Stimulated activated CD4-positive, alpha-beta T cell treated with anti-CD3 and anti-CD28 coated beads, Interleukin-1b, Interleukin-23, amount 100 ng/mL, for 1 hour (primary cell): ENCODE measurements at places on chromosomes 5 and 9.

GRCh38 chr5:123278284-123278683, 144.9 kb downstream of the CEP120 start:
- DNase-seq: no peak

- no peak for DNase-seq
Measured at GRCh38 chr9:34513567-34514214, 9.1 kb downstream of the ENHO start.

DNA sequence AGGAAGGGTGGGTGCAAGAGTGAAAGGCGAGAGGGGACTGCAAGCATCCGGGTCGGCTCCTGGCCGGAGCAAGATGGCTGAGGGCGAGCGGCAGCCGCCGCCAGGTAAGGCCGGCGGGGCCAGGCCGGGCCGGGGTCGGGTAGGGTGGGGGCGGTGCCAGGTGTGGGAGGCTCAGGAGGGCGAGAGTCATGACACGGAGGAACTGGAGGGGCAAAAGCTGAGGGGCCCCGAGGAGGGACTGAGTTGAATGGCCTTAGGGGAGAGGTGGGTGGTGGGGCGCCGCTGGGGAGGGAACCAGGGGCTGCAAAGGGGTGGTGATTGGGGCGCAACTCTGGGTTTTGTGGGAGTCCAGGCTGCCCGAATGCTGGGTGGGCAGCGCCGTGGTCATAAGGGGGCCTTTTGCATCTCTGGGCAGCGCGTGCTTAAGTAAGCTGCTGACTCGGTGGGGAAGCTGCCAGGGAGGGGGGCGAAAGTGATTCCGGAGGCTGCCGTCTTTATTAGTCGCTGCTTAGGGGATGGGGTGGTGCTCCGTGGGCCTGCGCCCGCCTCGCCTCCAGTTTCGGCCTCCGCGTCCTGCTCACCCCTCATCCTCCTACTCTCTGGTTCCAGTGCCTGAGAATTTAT, 425 bp downstream of the PTPA start:
- DNase-seq: peak; percentile 12

DNA sequence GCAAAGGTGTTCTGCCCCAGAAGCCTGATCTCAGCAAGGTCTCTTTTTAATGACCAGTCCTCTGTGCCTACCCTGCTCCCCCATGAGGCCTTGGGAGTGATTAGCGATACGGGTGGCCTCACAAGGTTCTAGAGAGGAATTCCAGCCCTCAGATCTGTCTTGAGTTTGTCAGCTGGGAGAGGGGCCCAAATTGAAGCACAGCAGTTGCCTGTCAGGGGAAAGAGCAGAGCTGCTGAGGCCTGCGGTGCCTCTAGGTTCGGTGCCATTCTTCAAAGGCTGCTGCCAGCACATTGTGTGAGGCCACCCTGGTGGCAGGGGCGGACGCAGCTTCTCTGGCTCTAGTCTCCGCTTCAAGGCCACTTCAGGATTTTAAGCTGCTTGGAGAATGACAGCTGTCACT, 85.7 kb upstream of the GRIA1 start:
- no peak for DNase-seq

GRCh38 chr5:62631909-62632580, 53.4 kb downstream of the LRRC70 start:
- DNase-seq: no peak

GRCh38 chr9:18826248-18826647, 206.8 kb downstream of the SAXO1 start:
- no peak for DNase-seq

DNA sequence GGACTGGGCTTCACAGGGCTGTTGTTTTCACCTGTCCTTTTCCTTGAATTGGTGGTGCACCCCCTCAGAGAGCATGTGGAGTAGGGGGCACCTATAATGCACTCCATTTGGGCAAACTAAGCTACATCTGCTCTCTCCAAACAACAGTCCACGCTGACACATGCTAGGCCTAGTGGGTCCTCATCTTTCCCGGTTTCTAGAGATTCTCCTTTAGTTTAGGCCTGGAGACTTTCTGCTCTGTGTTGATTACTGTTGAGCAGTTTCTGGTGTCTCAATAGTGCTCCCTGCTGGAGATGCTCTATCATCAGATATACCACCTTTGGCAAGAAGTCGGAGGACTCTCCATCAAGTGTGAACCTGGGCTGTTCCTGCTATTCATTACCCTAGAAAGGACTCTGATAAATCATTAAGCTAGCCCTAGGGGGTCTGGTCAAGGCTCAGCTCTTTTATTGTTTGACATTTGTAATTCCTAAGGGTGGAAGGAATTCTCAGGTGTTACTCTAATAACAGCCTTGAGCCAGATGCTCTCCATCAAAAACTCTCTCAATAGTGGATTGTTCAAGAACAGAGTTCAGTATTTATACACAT, 64.0 kb upstream of the FYB1 start:
- DNase-seq: no peak

GRCh38 chr9:727767-728166, 113.7 kb upstream of the DMRT1 start:
- no peak for DNase-seq

DNA sequence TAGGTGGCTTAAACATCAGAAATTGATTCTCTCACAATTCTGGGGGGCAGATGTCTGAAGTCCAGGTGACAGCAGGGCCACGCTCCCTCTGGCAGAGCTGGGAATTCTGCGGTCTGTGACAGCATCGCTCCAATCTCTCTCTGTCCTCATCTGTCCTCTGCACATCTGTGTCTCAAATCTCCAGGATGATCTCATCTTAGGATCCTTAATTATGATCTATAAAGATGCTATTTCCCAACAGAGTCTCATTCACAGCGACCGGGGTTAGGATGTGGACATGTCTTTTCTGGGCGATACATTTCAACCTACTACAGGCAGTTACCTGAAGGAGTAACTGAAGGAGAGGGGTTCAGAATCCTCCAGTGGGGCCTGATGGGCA, 31.4 kb downstream of the ANKRD33B start:
- DNase-seq: no peak

DNA sequence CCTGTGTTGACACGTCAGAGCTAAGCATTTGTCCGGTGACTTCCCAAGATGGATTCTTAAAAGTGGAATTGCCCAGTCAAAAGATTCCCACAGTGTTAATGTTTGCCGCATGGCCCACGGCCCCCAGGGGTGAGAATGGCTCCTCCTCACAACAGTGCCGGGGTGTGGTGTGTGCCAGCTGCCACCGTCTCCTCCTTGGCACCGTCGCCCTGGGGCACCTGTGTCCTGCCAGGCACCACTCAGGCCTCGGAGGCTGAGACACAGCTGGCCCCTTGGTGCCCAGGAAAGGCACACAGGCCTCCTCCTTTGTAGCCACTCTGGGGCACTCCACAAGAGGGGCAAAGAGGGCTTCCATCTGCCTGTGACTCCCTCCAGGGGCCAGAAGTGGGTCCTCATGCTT, 4.3 kb downstream of the KCNT1 start:
- DNase-seq: no peak

- no peak for DNase-seq
Measured at GRCh38 chr9:86822006-86822801, 125.1 kb downstream of the GAS1 start.

GRCh38 chr5:72586788-72587530, 79.7 kb upstream of the ZNF366 start:
- DNase-seq: no peak

GRCh38 chr9:42396318-42396717, 212.9 kb downstream of the SPATA31A6 start:
- DNase-seq: no peak

GRCh38 chr9:98430535-98431292, 175.3 kb upstream of the TBC1D2 start:
- DNase-seq: no peak

GRCh38 chr9:15304632-15305031, 2.4 kb downstream of the TTC39B start:
- no peak for DNase-seq

- no peak for DNase-seq
Measured at GRCh38 chr9:93662952-93663572, 86.7 kb downstream of the PHF2 start.

DNA sequence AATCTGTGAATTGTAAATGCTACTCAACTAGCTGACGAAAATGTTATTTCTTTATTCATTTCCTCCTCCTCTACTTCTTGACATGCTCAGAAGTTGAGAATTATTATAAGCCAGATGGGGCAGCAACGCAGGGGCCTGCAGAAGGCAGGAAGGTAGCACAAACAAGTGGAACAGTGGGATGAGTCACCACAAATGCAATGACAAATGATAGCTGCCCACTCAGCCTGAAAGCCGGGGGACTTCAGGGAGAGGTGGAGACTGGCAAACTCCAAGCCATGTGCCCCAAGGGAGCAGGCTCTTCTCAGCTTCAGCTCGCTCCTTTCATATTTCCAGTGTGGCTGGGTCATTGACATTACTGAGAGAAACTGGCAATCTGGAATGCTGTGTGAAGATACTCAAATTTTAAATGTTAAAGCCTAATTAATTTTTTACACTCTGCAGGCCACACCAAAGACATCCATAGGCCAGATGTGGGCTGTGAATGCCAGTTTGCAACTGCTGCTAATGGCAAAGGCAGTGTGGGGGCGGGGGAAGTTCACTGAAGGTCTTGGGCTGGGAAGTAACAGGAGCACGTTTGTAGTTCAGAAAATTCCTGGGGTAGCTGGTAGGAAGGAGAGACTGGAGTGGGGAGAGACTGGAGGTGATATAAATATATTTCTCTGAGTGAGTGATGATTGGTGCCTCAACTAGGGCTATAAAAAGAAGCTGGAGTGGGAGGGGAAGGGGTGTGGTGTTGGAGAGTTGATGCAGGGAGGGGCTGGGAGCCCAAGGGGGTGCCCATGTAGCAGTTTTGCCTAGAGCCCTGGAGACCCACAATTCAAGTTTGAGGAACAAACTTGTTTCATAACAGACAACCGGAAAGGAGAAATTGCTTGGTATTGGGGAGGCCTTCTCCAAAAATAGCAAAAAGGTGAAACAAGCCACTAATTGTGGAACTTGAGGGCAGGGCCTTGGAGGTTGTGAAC, 20.8 kb upstream of the ADRB2 start:
- no peak for DNase-seq

- DNase-seq: no peak
Measured at GRCh38 chr5:28726815-28727214, 1688.4 kb upstream of the CDH9 start.

DNA sequence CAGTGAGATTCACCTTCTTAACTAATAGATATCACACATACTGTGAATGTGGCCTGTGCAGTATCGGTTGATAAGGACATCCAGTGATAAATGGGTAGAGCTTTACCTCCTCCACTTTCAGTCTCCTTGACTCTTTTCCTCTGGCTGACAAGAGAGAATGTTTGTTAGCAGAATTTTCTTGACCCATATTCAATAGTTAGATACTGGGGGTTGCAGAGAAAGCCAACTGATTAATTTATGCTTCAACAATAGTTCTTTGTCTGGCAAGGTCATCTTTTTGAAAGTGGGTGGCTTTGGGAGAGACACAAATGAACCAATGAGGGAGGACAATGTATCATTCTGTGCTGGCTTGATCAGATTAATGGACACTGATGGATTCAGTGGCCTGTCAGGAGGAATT, 30.3 kb downstream of the TTC23L start:
- no peak for DNase-seq

GRCh38 chr5:10513501-10514442, 50.1 kb upstream of the ANKRD33B start:
- no peak for DNase-seq

DNA sequence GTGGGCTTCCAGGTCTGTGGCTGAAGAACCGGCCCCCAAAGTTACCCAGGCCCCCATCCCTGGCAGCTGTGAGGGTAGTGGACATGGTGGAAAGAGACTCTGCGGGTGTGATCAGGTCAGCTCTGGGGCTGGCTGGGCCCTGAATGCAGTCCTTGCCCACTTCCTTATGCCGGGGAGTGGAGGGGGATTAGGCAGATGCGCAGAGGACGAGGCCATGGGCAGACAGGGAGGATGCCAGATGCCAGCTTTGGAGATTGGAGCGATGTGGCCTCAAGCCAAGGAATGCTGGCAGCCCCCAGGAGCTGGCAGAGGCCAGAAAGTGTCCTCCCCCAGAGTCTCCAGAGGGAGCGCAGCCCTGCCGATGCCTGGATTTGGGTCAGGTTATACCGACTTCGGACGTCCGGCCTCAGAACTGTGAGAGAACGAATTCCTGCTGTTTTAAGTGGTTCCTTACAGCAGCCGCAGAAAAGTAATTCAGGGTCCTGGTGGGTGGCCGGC, 69.8 kb downstream of the ADAMTS2 start:
- no peak for DNase-seq
